Retinal pigment epithelial cell (primary cell): ENCODE measurements at places on chromosomes 7 and 10.

- no peak for DNase-seq
These were observed 40.5 kb downstream of the CAPZA2 start for GRCh38 chr7:116902867-116903266.

DNA sequence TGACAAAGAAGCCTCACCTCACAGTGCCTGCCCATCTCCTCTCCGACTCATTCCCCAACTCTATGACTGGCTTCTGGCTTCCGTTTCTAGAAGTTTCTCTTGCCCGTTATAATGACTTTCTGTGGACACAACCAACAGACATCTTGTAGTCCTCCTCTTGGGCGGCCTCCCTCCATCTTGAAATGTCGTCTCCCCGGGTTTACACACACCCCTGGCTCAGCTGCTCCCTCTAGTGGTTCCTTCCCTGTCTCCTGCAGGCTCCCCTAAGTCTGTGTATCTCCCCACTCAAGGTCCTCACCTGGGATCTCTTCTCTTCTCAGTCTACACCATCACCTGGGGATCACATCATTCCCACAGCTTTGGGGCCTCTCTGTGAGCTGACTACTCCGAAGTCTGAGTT, 123.4 kb upstream of the NEBL start:
- DNase-seq, result no peak

GRCh38 chr10:4607681-4608080, 218.3 kb upstream of the AKR1E2 start:
- no peak for DNase-seq

GRCh38 chr7:74174606-74175082, 488 bp downstream of the EIF4H start:
- DNase-seq, result no peak

DNA sequence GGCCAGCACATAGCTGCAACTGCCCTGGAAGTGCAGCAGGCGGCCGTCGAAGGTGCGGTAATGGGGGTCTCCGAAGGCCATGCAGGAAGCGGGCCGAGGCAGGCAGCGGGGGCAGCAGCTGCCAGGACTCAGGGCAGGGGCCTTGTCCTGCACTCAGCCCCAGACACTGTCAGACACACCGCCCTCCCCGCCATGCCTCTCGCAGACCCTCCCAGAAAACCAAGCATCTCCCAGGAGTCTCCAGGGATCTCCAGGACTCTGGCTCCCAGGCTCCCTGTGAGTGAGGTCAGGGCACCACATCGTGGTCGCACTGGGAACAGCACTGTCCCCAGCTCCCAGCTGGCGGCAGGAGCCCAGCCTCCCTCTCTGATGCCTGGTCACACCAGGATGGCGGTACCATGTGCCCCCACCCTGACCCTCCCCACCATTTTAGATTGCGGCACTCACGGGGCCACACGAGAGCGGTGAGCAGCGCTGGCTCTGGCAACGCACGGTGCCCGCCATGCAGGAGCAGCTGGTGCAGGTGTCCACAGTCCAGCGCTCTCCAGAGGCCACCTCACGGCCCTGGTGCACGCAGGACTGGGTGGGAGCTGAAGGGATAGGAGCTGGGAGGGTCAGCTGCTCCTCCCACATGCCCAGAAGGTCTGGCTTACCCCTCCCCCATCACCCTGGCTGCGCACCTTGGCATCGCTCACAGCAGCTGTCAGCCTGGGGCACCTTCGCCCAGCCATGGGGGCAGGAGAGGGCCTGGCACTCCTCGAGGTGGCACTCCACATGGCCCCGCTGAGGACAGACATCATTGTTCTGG, 17.5 kb downstream of the ATP6V1F start:
- DNase-seq, result no peak

DNA sequence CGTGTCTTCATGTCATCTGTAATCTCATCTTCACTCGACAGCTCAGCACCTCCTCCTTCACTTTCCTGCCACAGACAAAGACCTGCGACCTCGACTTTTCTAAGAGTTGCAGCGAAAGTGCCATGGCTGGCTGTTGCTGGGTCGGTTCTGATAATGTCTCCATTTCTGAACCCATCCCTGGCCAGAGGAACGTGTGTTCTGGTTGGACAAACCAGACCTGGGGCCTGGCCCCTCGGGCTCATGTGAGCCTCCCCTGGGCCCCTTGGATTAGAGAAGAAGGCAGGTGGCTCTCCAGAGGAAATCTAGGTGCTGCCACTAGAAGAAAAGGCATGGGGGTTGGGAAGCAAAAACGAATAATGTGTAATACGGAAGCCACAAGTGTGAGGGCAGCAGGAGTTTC, 273.7 kb downstream of the GLRX3 start:
- no peak for DNase-seq

DNA sequence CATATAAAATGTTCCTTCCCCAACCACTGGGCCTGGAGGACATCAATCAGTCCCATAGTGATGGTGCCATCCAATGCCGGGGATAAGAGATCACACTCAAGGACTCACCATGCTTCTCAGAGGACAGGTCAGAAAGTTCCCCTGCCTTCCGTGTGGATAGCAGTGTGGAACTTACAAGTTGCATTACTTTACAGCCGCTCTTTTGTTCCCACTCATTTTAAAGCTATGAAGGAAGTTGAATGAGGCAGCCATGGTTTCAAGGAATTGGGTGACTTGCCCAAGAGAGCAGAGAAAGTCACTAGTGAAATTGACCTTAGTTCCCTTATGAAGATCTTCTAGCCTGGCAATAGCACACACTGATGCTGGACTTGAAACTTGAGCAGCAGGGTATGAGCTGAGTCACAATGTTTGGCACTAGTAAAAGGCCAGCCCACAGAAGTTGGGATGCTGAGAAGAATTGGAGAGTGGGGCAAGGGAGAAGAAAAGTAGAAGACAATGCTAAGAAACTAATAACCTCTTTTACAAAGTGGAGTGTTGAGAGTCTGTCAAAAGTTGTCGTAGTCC, 78.7 kb downstream of the CXCL12 start:
- peak; percentile 34 for DNase-seq

DNA sequence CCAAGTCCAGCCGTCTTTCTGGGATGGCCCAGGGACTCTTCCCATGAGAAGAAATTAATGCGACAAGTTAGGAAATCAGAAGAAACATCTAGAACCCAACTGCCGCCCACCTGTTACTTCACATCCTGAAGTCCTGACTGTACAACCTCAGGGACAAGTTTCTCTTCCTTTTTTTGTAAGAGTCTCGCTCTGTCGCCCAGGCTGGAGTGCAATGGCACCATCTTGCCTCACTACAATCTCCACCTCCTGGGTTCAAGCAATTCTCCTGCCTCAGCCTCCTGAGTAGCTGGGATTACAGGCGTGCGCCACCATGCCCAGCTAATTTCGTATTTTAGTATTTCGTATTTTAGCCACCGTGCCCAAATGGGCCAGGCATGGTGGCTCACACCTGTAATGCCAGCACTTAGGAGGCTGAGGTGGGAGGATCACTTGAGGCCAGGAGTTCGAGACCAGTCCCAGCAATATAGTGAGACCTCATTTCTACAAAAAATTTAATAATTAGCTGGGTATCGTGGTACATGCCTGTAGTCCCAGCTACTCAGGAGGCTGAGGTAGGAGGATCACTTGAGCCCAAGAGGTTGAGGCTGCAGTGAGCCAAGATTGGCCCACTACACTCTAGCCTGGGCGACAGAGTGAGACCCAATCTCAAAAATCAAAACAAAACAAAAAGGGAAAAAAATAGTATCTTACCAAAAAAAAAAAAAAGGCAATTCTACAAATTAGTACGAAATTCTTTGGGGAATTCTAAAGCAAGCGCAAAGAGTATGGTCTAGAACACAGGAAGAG, 20.8 kb downstream of the LAT2 start:
- no peak for DNase-seq

- no peak for DNase-seq
These were observed 915.8 kb downstream of the XPNPEP1 start for GRCh38 chr10:109007514-109007913.

GRCh38 chr10:7523656-7524055, 112.8 kb upstream of the SFMBT2 start:
- no peak for DNase-seq

- DNase-seq, result no peak
These were observed 266.0 kb downstream of the USP6NL start for GRCh38 chr10:11345224-11346054.

DNA sequence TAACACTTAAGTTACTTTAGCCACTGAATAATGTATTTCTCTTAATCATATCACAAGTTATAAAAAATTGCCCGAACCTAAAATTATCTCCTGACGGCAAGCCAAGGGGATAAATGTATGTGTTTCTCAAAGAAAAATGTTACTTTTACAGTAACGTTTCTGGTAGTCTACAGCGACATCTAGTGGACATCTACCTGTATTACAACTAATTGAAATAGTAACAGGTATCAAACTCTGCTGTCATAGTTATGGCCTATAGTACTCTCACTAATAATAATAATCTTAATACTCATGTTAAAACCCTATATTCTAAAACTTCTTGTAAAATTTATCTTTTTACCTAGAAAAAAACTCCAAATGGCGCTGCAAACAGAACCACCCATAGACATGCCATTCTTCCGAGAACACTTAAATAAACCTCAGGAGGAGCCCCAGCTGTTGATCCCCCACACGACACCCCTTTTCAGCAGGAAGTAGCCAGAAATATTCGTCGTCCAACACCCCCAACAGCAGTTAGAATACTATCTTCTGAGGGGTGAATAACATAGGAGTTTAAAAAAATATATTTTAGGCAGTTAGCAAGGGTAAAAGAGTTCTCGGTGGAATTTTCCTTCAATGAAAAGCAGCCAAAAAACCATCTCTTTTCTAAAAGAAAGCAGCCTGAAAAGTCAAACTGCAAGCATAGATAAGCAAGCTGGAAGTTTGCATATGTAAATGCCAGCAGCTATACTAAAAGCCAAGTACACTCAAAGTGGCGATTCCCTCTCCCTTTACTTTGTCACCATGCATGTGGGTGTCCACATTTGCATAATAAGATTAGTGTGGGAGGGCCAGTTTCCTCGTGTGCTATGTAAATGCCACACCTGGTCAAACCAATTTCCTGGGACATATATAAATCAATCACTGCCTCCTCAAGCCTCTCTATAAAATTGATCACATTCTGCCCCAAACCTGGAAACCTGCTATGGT, 40.5 kb upstream of the ZNF107 start:
- no peak for DNase-seq

DNA sequence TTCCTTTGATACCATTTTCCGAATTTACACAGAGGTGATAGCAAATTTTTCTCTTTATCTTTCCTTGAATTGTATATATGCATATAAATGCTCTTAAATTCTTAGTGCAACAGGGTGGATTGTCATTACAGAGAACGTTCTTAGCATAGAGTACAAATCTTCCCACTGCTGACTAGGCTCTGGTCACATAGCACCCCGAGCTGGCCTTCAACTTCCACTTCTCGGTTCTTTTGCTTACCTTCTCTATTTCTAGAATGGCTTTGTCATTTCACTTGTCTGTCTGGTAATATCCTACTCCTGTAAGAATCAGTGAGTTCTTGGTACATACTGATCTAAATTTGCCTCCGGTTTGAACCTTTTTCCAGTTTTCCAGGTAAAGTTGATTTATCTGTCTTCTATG, 13.4 kb downstream of the ADIRF start:
- DNase-seq, result no peak

- DNase-seq, result no peak
These were observed 163.8 kb downstream of the SVIL start for GRCh38 chr10:29470843-29471543.

- DNase-seq, result peak; percentile 72
These were observed 35.4 kb downstream of the MALSU1 start for GRCh38 chr7:23334482-23335056.

DNA sequence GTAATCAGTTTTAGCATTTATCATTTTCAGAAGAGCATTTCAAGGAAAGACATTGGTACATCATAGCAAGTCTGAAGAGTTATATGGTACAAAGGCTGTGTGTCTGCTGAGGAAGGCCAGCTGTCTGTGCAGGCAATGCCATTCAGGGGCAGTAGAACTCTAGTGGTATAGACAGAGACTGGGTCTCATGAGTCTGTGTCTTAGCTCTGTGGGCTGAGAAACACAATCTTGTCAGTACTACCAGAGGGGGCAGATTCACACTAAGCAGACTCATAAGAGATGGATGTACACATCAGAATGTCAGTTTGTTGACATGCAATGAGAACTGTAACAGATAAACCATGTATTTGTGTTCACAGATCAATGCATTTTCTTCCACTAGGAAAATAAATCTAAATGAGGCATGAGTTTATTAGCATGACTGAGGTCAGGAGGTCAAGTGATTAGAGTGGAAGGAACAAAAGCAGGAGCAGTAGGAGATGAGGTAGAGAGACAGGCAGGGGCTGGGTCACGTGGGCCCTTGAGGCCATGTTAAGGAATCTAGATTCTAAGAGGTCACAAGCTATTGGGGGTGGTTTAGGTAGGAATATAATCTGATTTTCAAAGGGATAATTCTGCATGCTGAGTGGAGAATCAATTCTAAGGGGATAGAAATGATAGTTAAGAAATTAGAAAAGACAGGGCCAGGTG, 7.5 kb upstream of the GGCT start:
- DNase-seq, result no peak

DNA sequence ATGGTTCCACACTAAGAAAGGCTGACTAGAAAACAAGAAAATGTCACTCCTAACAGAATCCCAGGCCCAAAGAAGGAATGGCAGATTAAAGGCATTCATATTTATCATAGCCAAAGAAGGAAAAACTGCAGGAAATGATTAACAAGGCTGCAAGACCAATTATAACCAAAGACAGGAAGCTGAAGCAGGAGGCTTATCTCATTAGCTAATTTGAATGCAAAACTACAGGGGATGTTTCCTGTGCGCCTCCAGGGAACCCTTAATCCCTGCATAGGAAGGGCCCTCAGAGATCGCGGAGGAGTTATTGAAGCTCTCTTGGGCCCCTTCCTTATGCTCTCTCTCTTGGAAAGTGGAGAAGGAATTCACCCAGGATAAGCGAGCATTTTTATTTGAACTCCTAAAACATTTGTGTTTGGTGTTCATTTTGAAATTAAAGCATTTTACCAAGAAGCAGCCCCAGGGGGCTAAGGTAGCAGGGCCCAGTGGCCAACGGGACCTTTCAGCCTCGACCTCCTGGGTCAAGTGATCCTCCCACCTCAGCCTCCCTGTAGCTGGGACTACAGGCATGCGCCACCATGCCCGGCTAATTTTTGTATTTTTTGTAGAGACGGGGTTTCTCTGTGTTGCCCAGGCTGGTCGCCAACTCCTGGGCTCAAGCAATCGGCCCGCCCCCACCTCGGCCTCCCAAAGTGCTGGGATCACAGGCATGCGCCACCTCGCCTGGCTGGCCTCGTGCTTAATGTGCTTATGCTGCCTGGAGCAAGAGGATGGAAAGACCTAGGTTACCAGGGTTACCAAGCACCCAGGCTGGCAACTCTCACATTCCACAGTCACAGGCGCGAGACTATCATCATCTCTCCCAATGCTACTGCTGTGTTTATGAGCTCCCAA, 24.1 kb upstream of the PROSER2 start:
- DNase-seq, result peak; percentile 82

- no peak for DNase-seq
These were observed 266.6 kb downstream of the DNAJB9 start for GRCh38 chr7:108836256-108836655.

GRCh38 chr7:154853063-154853726, 149.7 kb downstream of the PAXIP1 start:
- DNase-seq, result no peak

- no peak for DNase-seq
These were observed 44.7 kb downstream of the DNAJC12 start for GRCh38 chr10:67793313-67793712.

GRCh38 chr7:11133436-11133959, 159.8 kb downstream of the PHF14 start:
- no peak for DNase-seq
